Activated T-helper 1 cell treated with anti-CD3 and anti-CD28 coated beads, Interleukin-12 subunit alpha, Interleukin-12 subunit beta, Interleukin-2, Interleukin-4 antibody, amounts not matched to agents 30 ng/mL and 10 ng/mL and 1 ng/mL, durations not matched to agents 14 hours and 24 hours and 36 hours (primary cell): ENCODE measurements at places on chromosomes 3 and 15.
A peak's percentile ranks its signal among the peaks of the same experiment; 100 is the strongest.

DNA sequence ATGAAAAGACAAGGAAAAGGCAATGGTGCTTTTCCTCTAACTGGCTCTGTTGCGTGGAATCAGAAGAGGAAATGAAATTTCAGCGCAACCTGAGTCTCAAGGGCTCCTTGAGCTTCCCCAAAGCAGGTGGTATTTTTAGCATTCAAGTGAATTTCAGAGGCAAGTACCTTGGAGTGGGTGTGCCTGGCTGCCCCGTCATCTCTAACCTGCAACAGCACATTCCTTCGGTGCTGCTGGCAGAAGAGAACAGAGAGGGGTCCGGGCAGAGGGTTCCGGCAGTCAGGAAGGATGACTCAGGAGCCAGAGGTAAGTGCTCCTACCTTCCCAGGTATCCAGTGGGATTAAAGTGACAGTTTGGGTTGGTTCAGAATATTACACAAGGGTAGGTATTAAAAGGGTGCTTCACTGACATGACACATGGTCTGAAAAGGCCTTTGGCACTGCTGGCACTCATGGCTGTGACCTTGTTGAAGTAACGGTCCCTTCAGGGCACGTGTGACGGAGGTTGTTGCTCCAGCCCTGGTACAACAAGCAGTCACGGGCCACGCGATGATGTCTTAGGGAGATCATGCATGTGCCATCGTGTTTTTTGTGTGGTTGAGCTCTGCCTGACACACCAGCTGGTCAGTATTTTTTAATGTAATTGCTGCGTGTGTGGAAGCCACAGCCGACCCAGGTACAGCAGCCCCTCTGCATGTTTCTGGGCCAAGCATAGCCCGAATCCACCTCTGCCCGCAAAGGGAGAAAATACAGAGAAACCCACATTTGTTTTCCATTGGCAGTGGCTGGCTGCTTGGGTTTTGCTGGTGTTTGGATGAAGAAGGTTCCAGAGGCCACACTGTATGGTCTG, 75.7 kb downstream of the LRRK1 start:
- no peak for DNase-seq

DNA sequence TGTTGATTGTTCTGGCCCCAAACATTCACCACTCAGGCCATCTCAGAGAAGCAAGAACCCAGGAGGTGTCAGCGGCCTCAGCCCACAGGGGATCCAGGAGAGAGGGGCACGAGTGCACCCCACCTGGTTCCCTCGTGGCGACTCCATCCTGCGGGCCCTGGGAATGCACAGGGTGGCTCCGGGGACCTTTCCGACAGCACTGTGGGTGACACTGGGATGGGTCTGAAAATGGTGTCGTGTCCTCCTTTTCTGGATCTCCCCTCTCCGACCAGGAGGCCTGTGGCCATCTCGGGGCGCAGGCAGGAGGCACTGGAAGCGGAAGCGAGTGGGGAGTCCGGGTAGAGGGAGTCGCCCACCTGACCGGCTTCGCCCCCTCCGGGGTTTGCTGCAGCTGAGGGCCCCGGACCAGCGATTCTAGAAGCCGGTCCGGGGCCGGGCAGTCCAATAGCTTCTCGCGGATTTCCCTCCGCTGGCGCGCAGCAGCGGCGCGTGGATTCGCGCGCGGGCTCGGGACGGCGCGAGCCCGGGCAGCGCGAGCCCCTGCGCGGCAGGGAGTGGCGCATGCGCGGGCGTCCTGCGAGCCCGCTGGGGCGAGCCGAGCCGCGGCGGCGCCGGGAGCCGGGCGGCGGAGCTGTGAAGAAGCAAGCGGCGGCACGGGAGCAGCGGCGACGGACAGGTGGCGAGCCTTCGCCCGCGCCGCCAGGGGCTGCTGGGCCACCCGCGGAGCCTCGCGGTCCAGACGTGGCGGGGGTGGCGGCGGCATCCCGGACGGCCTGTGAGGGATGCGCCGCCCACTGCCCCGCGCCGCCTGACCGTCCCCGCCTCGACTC, at the start of gene DOCK3:
TSS of gene DOCK3 (plus strand) at position 579 of the 830 bp plus-strand sequence. CDS start 337 bp downstream, outside the sequence.
- peak; percentile 59 for DNase-seq

DNA sequence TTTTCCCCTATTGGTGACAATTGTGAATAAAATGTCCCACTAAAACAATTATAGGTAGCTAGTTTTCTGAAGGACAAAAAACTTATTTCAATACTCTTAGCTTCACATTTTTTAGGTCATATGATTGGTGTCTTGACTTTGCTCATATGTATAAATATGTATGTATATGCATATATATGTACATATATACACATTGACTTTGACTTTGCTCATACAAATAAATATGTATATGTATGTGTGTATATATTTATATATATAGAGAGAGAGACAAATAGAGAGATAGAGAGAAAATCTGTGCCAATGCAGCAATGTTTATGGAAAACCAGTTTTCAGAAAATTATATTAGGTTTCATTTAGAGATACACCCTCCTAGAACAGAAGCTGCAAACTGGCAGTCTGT, 5.7 kb downstream of the MDFIC2 start:
- no peak for DNase-seq

DNA sequence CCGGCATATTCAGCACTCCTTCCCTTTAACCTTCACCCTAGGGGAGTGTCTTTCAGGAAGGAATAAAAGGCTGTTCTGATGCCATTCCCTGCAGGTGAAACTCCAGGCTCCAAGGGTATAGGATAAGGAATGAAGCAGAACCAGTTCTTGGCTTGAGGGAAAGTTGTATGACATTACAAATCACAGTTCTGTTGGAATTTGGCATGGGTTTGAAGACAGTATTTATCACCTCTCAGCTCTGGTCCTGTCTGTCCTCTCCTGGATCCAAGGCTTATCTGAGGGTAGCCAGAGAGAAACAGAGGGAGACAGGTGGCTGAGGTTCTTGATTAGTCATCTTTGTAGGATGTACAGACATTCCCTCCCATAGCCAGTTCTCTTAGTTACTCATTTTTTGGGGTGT, 37.1 kb downstream of the RAB11A start:
- DNase-seq: no peak

GRCh38 chr3:142647856-142648255, 51.7 kb downstream of the PLS1 start:
- no peak for DNase-seq

DNA sequence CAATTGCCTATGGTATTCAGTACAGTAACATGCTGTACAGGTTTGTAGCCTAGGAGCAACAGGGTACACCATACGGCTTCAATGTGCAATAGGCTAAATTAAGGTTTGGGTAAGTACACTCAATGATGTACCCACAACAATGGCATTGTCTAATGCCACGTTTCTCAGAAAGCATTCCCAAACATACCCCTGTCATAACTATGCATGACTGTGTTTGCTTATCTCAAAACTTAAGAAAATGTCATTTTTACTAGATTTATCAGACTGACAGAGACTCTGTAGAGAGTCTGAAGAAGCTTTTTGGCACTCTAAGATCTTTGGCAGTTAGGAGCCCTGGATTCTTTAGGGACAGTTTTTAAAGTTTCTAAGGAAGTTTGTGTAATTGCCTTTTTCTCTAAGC, 59.9 kb downstream of the MECOM start:
- no peak for DNase-seq

- no peak for DNase-seq
Observed at GRCh38 chr15:46409841-46410301, 775.0 kb downstream of the SQOR start.

DNA sequence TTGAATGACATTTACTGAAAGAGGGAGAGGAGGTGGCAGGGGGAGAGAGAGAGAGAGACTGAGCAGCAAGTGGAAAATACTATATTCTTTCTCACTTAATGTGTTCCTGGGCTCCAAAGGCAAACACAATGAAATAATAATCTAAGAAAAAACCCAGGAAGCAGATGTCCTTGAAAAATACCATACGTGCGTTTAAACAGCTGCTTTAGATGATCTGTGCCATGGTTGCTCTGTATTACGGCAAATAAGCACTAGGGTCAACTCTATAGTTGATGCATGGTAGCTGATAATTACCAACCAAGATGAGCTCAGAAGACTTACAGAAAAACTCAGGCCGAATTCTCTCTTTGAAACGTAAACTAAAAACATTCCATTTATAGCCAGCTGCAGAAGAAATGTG, 410.3 kb upstream of the TBL1XR1 start:
- DNase-seq: no peak

GRCh38 chr3:40939741-40940130, 259.6 kb upstream of the CTNNB1 start:
- DNase-seq: no peak

DNA sequence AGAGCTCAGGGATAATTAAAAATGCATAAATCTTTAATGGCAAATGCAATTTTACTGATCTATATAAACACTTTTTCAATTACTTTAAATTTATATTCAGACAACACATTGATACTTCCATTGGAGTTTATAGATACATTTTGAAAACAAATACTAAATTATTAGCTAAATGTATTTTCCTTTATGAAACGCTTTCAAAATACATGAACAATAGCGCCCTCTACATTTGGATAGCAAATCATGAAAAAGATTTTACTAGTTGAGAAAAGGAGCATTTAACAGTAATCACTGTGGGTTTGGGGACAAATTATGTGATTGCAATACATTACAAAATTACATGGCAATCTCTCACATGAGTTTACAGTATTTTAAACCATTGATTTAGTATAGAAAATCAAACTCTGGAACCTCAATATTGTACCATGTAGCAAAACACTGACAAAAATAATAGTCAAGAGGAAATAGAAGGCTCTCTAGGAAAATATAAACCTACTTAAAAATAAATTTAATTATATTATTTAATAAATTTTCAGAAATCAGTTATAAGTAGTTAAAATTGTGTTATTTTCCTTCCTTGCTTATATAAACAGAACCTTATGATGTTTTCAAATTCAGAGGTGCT, 207.9 kb downstream of the ZIC1 start:
- DNase-seq: no peak

GRCh38 chr3:57577801-57578200, 19.3 kb downstream of the ARF4 start:
- DNase-seq: no peak

DNA sequence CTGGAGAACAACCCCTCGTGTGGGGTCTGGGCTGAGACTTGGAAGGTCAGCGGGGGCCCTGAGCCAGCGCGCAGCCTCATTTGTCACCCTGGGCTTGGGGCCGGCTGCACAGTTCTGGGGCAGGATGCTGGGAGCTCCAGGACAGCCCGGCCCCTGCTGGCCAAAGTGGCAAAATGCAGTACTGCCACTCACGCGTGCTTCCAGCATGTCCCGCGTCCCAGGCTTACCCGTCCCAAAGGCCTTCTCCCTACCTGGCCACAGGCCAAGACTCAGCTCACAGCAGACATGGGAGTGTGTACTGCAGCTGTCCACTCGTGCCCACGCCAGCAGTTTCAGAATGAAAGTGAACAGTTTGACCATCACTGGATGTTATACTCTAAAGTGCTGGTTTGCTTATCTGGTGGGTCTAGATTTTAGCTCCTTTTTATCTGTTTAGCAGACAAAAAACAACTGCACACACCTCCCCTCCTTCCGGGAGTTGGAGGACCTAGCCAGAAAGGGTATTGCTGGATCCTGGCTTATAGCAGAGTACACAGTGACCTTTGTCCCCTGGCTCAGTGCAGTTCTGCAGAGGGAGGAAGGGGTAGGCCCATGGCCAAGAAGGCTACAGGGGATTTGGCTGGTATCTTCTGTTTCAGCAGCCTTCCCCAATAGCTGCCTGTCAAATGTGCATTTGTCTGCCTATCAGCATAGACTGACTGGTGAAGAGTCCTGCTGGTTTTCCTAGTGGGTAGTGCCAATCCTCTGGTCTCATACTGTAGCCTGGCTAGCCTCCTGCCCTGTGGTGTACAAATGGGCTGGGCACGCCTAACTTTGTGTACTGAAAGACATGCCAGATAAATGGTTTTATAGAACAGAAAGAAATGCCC, 23.2 kb upstream of the IP6K2 start:
- peak; percentile 24 for DNase-seq

- no peak for DNase-seq
Observed at GRCh38 chr3:68271145-68271544, 616.7 kb upstream of the SUCLG2 start.

- DNase-seq: no peak
Observed at GRCh38 chr3:39134305-39134704, 19.1 kb downstream of the CSRNP1 start.

GRCh38 chr3:126419886-126420786, 25.4 kb downstream of the CFAP100 start:
- DNase-seq: no peak

- no peak for DNase-seq
Observed at GRCh38 chr3:187788984-187789857, 44.0 kb upstream of the BCL6 start.

DNA sequence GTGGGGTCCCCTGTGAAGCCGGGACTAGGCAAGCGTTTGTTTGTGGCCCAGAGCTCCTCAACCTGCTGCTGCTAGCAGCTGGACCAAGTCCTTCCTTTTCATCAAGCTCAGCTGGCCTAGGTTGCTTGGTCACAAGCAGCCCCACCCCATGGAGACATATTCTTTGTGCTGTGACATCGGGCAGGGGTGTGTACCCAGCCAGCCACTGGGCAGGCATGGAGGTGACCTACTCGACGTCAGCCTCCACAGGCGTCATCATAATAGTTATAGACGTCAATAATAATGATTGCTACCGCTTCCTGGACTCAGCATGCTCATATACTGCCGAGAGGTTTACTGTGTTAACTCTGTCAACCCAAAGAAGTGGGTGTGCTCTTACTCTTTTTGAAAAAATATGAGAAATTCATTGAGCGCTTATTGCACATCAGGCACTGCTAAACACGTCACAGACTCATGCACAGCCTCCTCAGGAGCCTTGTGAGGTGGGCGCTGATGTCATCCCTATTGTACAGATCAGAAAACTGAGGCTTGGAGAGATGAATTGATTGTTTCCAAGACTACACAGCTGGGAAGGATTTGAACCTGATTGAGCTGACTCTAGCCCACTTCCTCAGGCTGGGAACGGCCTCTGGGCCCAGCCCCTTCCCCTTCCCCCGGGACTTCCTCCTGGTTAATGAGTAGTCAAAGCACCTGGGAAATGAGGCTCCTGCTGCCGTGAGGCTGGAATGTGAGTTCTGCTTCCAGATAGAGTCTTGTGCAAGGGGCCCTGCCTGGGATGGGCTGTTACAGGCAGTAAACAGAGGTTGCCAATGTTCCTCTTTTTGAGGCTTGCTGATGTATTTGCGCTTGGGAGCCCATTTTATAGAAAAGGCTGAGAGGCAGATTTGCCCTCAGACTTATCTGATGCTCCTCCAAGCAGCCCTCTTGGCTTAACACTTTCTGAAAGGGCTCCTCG, 16.2 kb downstream of the SLC6A6 start:
- no peak for DNase-seq

GRCh38 chr3:89447243-89447642, 339.8 kb downstream of the EPHA3 start:
- no peak for DNase-seq

GRCh38 chr15:60787837-60788691, 309.1 kb upstream of the ICE2 start:
- DNase-seq: no peak

- DNase-seq: no peak
Observed at GRCh38 chr3:114974387-114974786, 172.7 kb downstream of the ZBTB20 start.

DNA sequence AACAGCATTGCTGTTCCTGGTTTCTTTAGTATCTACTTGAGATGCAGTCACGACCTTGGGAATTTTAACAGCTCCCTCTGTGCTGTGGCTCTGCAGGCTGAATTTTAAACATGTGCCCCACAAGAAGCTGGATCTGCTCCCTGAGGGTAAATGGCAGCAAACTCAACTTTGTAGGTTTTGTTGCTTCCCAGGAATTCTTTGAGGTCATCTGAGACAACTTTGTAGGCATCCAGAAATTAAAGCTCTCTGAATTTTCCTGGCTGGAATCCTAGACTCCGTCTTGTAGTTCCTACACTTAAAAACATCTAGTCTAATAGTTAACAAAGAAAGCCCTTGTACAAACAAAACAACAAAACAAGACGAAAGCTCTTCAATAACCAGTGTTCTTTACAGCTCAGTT, 366.3 kb downstream of the FEZF2 start:
- DNase-seq: no peak

- DNase-seq: no peak
Observed at GRCh38 chr3:133629146-133629545, 32.6 kb downstream of the TOPBP1 start.
